ENCODE measurements at places on chromosomes 1 and 21.
A peak's percentile ranks its signal among the peaks of the same experiment; 100 is the strongest.

- DNase-seq, result no peak
Observed at GRCh38 chr1:41811051-41811795, 107.5 kb downstream of the HIVEP3 start.

DNA sequence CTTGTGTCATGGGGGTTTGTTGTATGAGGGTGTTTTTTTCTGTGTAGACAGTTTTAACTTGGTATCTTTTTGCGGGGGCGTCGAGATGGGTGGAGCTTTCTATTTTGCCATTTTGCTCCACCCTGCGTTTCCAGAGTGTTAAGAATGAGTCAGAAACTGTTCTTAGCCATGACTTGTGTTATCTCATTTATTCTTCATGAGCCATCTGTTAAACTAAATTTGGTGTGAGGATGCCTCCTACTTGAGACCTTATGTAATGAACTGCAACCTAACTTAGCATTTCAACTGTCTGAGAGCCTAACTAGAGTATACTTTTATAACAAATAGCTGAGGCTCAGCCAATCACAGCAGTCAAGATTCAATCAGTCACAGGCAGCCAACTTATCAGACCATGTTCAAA lies 1873.5 kb downstream of the NCAM2 start:
- no peak for DNase-seq

- DNase-seq, result no peak
Observed at GRCh38 chr1:3632716-3633343, 8.0 kb downstream of the TPRG1L start.

GRCh38 chr1:116574581-116575291 lies 3.9 kb upstream of the CD58 start:
- DNase-seq, result peak; percentile 17

DNA sequence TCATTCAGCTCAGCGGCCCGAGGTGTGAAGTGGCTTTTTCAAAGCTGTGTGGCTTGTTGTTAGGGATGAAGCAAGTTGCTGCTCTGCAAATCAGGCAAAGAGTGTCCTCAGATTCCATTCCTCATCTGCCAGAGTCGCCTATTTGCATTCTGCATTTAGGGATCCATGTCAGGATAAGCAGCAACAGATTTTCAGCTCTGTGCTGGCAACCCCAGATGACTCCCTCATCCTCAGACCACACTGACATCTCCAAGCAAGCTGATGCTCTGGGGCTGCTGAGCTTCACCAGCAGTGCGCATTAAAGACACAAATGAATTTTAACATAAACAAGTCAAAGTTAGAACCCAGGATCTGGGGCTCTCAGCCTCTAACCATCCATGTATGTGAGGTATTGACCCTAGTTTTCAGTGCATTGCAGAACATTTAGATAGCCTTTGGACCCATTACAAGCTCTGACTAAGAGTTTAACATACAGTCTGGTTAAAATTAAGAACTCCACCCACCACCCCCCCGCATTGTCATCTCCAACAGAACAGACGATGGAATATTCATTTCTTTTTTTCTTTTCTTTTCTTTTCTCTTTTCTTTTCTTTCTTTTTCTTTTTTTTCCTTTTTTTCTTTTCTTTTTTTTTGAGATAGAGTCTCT lies 10.9 kb downstream of the CFAP107 start:
- no peak for DNase-seq

- peak; percentile 41 for DNase-seq
Observed at GRCh38 chr1:85137660-85138059, 63.2 kb downstream of the SYDE2 start.

DNA sequence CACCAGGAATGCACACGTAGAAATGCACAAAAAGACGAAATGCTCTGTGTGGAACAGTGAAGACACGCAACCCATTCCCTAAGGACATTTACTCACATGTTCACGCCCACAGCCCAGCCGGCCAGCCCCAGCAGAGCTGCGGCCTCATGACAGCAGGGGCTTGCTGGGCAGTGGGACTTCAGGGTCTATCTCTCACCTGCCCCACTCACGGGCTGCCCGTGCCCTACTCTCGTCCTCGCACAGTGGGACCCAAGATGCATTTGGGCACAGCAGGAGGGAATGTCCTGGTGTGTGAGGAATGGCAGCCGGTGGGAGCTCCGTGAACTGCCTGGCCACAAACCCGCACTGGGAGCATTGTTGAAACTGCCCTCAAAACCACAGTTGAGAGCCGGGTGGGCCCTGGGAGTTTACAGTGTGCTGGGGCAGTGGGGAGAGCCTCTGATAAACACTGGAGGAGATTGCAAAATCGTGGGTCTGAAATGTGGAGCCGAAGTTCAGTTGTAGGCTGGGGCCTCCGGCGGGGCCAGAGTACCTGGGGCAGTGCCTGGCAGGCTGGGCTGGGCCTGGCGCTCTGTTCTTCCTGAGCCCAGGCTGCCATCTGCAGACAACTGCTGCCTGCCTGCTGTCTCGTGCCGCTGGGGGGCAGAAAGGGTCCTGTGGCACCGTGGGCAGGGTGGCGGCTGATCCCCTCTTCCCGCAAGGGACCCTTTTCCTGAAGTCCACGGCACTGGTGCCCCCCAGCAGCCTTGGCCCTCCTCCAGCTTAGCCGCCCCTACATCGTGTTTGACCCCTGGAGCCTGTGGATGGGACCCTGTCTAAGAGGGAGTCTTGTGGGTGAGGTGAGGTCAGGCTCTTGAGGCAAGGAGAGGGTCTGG lies 20.7 kb upstream of the POFUT2 start:
- no peak for DNase-seq

DNA sequence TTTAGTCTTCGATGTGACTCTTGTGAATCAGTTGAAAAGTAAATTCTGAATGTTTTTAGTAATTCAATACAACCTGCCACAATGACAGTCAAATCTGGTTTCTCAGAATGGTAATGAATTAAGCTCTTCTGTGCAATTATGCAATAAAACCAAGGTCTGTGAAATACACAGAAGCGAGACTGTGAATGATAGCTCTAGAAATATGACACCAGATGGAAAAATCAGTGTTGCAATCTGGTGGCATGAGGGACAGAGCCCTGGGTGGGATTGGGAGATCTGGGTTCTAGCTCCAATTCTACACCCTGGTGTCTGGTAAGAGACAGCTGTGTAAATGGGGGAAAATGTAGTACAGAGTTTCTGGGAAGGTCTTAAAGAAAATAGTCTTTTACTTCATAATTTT lies 586.4 kb upstream of the ZRANB2 start:
- no peak for DNase-seq

DNA sequence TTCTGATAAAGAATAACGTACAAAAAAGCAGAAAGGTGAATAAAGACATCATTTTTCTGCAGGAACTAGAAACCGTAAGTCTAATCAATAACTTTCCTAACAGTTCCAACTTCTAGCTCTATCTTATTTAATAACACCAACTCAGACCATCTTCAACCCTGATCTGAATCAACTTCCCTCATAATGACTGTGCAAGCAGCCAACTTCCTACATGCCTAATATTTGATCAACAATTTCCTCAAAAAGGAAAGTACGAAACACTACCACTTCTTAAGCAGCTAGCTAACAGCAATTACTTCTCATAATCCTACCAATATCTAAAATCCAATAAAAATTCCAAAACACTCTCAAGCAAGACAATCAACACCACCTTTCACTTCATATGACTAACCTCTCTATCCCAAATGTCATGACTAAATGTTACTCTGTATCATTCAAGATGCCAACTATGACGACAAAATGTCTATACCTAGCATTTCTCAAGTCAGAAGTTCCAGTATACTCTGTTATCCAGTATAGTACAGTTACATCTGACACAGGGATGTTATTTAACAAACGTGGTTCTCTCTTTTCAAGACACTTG lies 1.7 kb downstream of the COP1 start:
- DNase-seq, result no peak

DNA sequence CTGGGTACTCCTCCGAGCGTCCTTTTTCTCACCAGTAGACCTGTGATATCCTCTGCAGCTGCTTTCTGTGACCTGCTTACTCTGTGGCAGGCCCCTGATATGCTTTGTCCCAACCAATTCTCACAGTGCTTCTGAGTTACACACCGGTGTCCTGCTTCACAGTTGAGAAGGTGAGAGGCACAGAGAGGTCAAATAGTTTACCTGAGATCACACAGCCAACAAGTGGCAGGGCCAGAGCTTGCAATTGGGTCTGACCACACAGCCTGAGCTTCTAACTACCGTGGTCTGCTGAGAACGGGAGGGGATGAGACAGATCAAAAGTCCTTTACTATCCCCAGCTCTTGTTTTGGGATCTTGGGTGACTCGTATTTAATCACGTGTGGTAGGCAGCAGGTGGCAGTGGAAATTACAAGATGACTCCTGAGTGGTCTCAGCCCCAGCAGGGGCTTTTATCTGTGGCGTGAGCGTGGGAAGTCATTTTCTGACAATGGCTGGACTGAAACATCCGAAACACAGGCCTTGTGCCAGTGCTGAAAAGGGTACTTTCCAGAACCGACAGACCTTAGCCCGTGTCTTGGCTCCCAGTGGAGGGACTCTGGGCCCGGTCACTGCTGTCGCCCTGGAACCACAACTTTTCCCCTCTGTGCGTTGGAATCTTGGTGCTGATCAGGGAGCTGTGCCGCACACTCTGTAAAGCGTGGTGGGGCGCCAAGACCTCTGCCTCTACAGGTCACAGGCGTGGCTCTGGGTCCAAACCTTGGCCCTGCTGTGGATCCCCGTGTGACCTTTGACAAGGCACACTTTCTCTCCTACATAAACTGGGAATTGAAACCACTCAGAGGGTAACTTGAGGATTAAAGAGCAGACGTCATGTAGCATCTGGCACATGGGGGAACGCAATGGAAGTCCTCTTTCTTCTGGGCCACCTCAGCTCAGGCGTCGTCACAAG lies 11.9 kb downstream of the THEMIS2 start:
- DNase-seq, result no peak

- no peak for DNase-seq
Observed at GRCh38 chr1:25899792-25900191, 6.4 kb downstream of the STMN1 start.

DNA sequence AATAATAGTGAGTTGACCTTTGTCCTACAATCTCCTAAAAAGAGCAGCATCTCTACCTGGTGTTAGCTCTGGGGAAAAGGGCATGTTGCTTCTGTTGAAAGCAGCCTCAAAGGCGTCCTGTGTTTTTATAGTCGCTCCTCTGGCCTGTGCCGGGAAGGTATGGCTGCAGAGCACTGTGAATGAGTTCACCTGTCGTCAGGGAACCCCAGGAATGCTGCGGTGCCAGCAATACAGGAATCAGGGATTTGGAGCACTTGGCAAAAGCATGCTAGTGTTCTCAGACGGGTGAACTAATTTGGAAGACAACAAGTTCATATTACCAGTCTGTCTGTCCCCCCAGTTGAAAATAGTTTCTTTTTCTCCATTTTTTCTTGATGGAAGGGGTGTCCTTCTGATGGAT lies 60.3 kb upstream of the PGD start:
- DNase-seq, result no peak

All from caudate nucleus (tissue), 63 donors.